H9 (cell line): ENCODE measurements at places on chromosomes 3 and 15. TPM values are rescaled to one million over a fixed set of nuclear protein-coding genes. Genes with fewer than 3 reads are reported as not detected.

KNG1 gene
- not detected in 2 replicates for total RNA-seq

ADPRH gene
- 3.1 and 3.6 TPM in 2 replicates for total RNA-seq

CDCP1 gene
- 12.9 and 14.1 TPM in 2 replicates for total RNA-seq

DNA sequence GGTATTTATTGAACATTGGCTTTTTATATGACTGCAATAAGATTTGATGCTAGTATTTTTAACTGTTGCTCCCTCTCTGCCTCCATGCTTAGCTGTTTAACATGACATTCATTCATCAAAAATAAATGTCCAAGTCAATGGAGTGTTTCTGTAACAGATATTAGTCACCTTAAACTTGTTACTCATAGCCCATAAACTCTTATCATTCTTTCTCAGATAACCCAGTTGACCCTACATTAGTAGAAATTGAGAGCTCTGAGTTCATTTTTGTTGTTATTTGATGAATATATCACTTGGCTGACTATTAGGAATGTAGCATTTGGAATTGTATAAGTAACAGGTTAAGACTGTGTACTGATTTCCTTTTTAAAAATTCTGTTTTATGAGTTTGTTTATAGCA, 201.1 kb downstream of the UBE2E2 start:
- DNase-seq: no peak

DNA sequence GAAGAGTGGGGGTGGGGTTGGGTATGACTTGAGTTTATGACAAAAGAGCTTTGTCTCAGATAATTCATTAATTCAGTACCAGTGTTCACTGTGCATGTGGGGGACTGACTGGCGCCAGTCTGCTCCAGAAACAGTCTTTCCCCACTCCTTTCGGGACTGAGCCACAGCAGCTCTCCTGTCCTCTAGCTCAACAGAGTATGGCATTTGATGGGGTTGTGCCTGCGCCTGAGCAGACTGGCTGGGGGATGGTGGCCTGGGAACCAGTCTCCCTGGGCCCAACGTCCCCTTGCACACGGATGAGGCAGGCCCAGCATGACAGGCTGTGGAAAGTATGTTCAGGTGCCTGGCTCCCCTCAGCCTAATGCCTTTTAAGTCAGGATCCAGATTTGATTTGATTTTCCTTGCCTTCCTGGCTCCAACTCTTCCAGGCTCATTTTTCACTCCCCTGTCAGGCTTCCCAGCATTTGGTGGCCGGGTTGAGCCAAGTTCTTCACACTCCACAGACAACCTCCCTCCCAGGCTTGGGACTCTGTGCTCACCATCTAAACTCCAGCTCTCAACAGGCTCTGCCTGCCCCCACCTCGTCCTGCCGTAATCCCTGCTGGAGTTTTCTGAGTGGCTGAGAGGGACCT, 105.0 kb downstream of the MYLK start:
- no peak for DNase-seq

- DNase-seq: no peak
These were observed 4.9 kb downstream of the HDAC11 start for GRCh38 chr3:13484851-13485590.

DNA sequence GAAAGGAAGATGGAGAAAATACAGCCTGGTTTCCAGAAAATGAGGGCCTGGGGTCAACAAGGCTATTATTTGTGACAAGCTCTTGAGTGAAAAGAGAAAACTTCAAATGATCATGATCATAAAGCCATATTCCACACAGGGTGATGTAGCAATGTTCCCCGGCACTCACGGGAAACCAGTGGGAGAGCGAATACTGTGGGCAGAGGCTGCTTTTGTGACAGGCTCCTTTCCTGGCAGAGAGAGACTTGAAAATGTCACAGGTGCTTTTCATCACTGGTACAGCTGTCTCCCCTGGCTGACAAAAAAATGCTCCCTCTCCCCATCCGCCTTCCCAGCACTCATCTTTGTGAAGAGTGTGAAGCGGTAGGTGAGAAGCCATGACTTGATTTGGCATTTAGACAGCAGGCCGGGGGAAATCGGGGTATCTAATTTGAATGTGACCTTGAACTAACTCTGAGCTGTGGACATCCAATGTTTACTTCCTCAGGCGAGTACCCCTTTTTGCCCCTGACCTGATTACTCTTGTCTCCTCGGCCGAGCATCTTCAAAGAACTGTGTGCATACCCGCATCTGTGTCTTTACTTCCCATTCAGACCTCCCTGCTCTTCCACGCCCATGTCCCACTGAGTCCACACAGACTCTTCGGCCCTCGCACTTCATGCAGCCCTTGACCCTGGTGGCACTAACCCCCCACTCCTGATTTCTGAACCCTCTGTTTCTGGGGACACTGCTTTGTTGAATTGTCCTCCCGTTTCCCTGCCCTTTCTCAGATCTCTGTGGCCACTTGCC, 23.2 kb downstream of the CA12 start:
- no peak for DNase-seq

DNA sequence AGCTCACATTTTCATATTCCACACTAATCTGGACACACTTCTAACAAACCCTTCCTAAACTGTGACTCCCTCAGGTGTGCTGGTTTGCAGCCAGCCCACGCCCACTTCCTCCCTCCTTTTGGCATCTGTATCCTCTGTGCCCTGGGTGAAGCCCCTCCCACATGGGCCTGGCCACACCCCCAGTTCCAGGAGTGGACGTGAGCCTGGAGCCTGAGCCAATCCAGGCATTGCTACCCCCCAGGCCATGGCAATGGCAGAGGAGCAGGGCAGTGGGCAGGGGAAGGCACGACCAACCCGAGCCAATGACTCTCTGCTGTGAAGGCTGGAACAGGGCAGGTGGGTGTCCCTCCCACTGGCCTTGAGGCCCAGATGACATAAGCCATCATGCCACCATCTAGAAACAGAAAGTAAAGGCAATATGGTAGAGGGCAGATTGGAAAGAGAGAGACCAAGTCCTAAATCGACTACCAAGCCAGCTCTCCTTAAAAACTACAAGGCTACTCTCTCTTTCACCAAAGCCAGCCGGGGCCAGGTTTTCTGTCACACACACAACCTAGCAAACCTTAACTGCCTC, 18.6 kb downstream of the FAM174B start:
- peak; percentile 94 for DNase-seq

GRCh38 chr15:63626955-63627354, 29.8 kb downstream of the FBXL22 start:
- DNase-seq: no peak

- no peak for DNase-seq
These were observed 20.3 kb upstream of the MAP3K13 start for GRCh38 chr3:185342459-185343174.

GRCh38 chr3:99410789-99411311, 227.5 kb upstream of the COL8A1 start:
- DNase-seq: no peak

- no peak for DNase-seq
These were observed 261.0 kb downstream of the MFSD1 start for GRCh38 chr3:159062734-159063410.
